ENCODE measurements at places on chromosomes 5 and 9.

- DNase-seq: no peak
These were observed 621.7 kb downstream of the SEMA5A start for GRCh38 chr5:8924054-8924793.

DNA sequence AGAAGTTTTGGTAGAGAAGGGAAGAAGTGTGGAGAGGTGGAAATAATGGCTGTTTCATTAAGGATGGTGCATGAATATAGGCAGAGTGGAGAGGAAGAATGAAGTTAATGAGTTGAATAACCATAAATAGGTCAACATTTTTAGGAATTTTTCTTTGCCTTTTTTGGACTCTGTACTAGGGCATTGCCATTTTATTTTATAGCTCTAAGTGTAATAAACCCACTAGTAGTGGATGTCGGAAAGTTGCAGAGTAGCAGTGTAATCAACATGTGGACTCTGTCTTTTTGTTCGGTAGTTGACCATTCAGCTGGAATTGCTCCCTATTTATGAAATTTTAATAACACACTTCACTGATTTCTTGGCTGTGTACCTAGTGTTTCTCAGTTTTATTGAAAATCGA is 199.1 kb downstream of the WDR70 start:
- DNase-seq: no peak

- DNase-seq: no peak
These were observed 82.0 kb upstream of the PRLR start for GRCh38 chr5:35312267-35312666.

- no peak for DNase-seq
These were observed 46.9 kb downstream of the HTR4 start for GRCh38 chr5:148607406-148607805.

DNA sequence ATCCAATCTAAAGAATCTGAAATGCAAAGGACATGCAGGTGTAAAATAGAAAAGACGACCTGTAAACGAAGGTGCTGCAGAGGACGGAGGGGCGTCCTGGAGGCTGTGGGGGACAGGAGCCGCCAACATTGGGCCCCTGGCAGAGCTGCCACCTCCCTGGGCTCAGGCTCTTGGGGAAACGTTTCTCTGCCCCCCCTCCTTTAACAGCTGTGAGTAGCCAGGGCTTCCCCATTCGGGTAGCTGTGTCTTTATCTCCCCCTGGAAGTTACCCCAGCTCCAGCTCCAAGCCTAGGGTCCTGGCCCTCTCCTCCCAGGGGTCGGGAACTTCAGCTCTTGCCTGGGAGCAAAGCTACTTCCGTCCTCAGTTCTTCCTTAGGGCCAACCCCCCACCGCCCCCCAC is 51.5 kb downstream of the PSD2 start:
- DNase-seq: no peak

DNA sequence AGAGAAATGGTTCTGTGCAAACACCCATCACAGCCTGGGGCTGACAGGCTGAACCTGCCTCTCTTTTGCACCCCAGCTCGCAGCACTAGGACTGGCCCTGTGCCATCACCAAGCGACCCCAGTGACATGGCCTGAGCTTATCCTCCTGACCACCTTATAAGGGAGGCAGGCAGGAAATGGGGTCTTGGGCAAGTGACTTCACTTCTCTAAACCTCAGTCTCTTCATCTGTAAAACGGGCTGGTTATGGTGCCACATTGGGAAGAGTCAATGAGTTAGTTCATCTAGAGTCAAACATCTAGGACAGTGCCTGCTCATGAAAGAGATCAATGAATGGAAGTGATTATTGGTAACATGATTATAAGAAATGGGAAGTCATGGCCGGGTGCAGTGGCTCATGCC is 6.2 kb downstream of the SNCB start:
- no peak for DNase-seq

DNA sequence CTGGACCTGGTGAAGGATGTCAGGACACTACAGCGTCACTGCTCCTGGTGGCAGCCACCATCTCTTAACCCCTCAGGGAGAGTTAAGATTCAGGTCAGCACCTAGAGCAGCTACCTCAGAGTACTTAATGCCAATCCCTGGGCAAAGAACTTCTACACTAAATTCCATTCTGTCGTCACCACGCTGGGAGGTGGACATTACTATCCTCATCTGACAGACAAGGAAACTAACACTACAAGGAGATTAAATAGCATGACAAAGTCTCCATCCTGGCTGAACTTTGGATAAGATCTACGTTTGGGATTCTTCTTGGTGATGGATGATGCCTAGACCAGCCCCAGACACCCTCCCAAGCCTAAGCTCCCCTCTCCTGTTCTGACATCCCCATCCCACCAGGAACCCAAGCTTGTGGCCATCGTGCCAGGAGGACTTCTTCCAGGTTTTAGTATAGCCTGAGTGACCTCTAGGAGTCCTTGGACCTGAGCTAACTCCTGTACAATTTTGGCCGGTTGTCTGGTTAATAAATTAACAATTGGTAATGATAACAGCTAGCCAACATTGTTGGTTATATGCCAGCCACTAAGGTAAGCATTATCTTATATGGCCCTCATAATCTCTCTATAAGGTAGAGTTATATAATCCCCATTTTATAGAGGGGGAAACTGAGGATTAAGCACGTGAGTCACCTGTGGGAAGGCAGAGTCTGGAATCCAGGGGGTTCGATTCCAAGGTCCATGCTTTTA is 54.8 kb downstream of the C5orf15 start:
- no peak for DNase-seq

DNA sequence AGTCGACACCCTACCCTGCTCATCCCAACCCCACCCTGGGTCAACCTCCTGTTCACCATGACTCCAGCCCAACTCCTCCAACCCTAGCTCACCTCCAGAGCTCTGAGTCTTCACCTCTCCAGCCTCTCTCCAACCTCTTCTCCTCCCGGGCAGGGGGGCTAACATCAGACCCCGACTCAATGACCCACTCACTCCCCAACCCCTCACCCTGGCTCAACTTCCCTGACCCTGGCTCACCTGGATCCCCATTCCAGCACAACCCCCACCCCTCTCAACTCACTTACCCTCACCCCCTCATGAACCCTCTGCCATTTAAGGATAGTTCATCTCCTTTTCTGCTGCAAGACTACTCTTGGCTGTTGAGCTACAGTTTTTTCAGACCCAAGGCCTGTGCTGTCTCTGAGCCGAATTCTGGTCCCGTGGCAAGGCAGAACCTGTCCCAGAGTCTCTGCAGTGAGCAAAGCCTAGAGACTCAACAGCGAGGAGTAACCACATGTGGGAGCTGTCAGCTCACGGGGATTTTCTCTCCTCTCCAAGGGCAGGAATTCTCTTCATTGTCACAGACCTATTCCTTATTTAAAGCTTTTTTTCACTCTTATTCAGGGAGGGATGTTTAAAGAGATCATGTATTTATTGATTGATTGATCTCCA is 29.8 kb downstream of the ANKRD33B start:
- no peak for DNase-seq

- no peak for DNase-seq
These were observed 23.5 kb downstream of the GDNF start for GRCh38 chr5:37816331-37816730.

Measured in CD4-positive, alpha-beta T cell treated with Interleukin-2 at 100 ng/mL for 4 hours (primary cell).